ENCODE measurements at places on chromosomes 2 and 18. TPM values are rescaled to one million over a fixed set of nuclear protein-coding genes. Genes with fewer than 3 reads are reported as not detected.

Gene NAPG
- 107 TPM for total RNA-seq

Gene TNFAIP6
- total RNA-seq = 0.41 TPM

Gene REG3A
- not detected for total RNA-seq

DNA sequence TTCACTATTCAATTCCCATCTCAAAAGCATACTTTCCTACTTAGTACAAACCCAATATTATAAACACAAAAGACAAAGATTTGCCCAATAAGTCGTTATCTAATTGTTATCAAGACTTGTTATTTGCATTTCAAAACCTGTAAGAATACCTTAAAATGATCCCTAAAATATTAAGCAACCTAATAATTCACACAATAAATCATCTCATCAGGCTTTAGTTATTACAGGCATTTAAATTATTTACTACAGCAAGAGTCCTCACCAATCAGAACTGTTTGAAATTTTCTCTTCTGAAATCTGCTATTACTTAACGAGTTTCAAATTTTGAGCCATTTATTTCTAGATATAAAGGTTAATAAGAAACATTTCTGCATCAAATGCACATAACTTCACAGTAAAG, 1.6 kb downstream of the CCDC88A start:
- no peak for DNase-seq

DNA sequence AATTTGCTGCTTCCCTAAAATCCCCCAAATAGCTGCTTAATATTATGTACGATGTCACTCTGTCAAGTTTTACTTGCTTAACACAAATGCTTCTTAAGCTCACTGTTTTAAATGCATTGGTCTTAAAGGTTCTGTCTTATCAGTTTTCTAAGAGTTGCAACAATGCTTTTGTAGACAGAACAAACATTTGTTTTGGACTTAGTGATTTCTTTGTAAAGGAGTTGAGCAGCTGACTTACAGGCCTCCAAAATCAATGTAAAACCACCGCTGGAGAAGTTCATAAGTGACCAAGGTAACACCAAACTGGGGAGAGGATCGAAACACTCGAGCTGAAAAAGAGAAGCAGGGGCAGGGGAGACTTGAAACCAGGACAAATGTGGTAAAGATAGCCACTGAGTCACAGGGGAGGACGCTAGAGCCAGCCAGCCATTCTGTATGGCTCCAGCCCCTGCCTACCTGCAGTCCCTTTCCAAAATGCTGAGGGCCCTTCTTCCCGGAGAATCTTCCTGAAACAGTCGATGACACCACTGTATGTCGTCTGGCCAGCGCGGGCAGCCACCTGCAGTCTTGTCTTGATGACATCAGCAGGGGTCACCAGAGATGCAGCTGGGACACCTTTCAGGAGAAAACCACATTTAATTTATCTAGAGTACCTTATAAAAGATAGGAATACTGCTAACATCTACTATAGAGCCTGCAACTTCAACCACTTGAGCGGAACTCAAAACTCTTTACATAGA, 100.2 kb downstream of the DYNC1I2 start:
- no peak for DNase-seq

GRCh38 chr2:3451926-3452671, 67.2 kb downstream of the ADI1 start:
- DNase-seq = no peak

GRCh38 chr2:190980630-190981209, 33.3 kb downstream of the STAT1 start:
- no peak for DNase-seq

GRCh38 chr18:12029786-12030584, 48.7 kb downstream of the IMPA2 start:
- DNase-seq = no peak

DNA sequence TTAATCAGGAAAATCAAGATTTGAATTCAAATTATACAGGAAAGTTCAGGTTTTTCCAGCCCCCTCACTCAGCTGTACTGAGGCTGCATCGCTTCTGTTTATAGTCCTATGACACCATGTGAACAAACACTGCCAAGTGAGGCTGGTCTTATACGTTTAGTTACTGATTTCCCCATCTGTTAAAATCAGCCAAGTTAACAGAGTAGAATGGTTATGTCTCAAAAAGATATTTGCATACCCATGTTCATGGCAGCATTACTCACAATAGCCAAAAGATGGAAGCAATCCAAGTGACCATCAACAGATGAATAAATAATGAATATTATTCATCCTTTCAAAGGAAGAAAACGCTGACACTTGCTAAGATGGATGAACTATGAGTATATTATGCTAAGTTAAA, 43.8 kb downstream of the REEP1 start:
- no peak for DNase-seq

- DNase-seq = no peak
Measured at GRCh38 chr18:8942021-8942908, 160.2 kb upstream of the NDUFV2 start.

DNA sequence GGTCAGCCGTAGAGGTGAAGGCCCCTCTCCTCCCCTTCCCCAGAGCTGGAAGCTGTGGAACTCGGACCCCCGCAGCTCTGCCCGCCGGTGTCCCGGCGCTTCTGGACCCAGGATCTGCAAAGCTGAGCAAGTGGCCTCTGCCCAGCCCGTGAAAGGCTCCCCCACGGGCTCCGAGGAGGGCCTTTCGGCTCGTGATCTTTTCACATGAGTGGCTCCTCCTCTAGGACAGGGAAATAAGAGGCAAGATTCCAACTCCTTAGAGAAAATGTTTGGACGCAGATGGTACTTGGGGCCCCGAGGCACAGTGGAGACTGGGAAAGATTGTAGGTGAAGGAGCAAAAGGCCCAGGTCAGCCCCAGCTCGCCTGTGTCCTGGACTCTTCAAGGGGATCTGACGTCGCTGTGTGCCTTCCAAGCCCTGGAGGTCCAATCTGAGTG, 48.2 kb upstream of the SP3 start:
- no peak for DNase-seq

DNA sequence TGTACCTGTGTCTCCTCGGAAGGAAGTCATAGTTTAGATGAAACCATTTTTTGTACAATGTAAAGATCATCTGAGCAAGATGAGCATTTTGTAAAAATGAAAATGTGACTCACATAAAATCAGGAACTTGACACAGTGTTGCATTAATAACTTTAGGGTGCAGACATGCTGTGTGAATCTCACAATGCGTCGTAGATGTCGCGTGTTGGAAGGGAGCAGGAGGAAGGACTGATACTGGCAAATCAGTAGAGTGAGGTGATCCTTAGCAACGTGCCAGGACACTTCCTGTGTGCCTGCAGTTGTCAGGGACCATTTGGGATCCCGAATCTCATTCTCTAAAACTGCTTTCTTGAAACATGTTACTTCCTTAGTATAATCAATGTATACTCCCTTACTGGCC, 103.1 kb downstream of the SH3BP4 start:
- no peak for DNase-seq

DNA sequence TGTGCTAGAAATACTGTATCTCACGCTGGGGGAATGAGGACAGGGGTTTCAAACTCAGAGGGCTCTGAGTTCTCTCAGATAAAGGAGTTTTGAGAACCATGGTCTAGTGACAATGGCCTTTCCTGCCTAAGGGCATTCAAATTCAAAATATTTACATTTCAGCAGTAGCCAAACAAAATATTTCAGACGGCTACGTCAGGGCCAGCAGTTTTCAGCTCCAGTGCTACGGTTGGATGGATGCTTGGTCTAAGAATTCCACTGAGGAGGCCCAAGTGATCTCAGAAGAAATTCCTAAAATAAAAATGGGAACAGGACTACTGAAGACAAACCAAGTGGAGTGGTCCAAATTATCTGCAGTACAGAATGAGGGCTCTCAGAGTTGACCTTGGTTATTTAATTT, 41.1 kb upstream of the SCG2 start:
- DNase-seq = no peak

DNA sequence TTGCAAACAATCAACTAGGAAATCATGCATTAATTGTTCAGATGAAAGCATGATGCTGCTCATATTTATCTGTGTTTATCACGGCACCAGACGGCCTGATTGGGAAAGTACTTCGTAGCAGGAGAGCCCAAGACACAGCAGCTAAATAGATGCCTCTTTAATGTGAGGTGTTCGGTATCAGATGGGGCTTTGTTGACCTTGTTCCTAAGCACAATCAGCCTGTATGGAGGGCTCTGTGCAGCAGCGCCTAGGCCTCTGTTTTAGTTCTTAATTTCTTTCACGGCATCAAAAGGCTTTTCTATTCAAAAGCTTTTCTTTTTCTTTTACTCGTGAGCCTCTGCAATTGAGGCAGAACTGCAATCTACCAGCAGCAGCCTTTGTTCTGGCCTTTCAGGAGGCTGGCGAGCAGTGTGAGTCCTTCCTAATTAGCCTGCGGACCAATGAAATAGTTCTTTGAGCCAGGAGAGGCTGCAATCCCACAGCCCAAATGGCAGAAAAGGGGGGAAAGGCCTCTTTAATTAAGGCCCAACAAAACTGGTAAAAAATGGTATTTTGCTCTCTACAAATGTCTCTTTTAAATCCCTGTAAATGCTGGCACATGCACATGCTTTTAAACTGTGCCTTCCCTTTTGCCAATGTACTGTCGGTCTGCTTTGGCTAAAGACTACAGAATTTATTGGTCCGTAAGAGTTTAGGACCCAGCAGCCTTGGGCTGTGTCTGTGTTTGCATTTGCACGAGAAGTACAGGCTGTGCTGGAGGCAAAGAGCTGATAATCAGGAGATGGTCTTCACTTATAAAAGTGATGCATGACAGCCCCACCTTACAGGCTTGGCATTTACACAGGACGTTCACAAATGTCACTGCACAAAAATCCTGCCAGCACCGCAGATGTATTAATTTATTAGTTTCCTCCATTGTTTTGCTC, 159.6 kb downstream of the RND3 start:
- DNase-seq = no peak

- DNase-seq = no peak
Measured at GRCh38 chr2:190893157-190893556, 12.5 kb downstream of the GLS start.

GRCh38 chr2:162000431-162000830, 73.6 kb downstream of the DPP4 start:
- DNase-seq = no peak

DNA sequence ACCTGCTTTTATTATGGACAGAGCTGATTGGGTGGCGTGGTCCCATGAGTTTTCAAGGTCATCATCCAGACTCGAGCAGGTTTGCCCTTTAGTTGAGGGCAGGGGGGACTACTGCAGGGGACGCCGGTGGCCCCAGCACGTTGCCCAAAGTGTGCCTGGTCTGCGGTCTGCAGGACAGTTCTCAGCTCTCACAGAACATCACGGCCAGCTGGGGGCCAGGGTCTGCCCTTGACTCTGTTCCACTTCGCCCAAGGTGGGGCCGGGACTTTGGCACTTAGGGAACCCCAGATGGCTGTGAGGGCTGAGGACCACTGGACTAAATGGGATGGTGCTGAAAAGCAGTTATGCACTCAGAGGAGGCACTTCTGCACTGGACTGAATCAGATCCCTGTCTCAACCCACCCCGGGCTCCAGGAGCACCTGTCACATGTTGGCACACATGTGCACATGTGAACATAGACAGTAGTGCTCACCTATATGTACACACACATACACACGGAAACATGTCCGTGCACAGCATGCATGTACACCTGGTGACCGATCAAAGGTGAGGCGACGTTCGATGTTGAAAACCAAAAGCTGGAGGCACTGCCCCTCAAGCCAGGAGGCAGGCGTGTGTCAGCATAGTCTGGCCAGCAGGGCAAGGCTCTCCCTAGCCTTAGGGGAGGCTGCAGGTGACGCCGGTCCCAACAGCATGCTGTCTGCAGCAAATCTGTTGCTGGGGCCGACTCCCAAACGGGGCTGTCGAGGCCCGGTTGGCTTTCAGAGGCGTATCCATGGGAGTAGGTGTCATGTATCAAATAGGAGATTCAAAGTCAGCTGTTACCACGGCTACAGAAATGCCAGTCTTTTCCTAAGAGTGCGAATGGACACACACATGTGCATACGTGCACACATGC, 10.2 kb downstream of the ANO7 start:
- DNase-seq = no peak

Measured in frontal cortex (tissue), 4 donors.